Cortex of kidney (tissue), 1 donor: ENCODE measurements at places on chromosomes 4 and X.

GRCh38 chr4:5973033-5973432 lies 45.2 kb downstream of the C4orf50 start:
- DNase-seq: no peak

GRCh38 chrX:154037754-154038153 lies 18.1 kb upstream of the IRAK1 start:
- DNase-seq: no peak

DNA sequence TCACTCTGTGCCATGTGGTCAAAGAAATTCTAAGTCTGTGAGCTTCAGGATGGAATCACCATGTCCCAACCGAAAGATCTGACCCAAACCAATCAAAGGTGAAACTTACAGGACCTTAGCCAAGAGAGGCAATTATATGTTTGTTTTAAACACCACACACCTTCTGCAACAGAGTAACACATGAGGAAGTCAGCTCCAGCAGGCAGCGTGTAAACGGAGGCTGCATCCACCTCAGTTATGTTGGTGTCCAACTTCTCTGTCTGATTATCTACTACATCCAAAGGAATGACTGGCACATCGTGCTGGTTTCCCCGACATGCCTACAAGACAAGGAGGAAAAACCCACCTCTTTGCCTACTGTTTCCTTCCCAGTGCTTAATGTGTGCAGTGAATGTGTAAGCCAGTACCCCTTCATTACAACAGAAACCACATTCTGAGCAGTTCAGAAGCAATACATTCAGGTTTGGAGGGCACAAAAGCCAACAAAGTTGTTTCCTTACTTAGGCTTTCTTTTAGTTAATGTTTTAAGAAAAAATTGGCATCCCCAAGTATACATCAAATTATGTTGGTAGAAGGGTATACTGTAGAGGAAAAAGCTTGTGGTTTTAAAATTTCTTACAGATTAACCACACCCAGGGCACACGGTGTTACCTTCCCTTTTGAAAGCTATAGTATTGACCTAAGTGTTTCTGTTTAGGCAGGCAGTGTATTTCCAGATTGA lies 12.4 kb downstream of the CASP6 start:
- no peak for DNase-seq

- no peak for DNase-seq
Measured at GRCh38 chr4:176579226-176579625, 213.5 kb downstream of the VEGFC start.

- no peak for DNase-seq
Measured at GRCh38 chr4:101307899-101308298, 39.4 kb downstream of the PPP3CA start.

DNA sequence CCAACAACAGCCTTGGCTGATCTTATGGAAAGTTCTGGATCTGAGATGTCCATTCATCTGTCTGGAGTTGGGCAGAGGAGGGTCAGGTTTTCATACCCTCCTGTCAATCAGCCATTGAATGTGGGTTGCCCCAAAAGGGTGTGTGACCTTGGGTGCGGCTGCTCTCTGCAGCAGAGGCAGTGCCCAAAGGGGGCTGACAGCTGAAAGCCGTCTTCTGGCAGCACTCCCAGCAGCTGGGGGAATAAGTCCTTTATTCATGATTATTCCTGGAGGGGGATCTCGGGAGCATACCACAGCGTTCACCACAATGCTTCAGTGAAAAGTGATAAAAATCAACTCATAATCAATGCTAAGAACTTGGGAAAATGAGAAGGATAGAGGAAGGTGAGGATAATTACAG lies 54.7 kb downstream of the OTC start:
- DNase-seq: no peak

DNA sequence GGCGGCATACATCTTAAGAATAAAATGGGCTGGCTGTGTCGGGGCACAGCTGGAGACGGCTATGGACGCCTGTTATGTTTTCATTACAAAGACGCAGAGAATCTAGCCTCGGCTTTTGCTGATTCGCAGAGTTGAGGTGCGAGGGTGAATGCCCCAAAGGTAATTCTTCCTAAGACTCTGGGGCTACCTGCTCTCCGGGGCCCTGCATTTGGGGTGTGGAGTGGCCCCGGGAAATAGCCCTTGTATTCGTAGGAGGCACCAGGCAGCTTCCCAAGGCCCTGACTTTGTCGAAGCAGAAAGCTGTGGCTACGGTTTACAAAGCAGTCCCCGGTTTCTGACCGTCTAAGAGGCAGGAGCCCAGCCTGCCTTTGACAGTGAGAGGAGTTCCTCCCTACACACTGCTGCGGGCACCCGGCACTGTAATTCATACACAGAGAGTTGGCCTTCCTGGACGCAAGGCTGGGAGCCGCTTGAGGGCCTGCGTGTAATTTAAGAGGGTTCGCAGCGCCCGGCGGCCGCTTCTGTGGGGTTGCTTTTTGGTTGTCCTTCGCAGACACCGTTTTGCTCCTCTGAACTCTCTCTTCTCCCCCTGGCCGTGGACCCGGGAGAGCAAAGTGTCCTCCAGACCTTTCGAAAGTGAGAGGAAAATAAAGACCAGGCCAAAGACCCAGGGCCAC lies 1.9 kb downstream of the SHOX start:
- DNase-seq: no peak

DNA sequence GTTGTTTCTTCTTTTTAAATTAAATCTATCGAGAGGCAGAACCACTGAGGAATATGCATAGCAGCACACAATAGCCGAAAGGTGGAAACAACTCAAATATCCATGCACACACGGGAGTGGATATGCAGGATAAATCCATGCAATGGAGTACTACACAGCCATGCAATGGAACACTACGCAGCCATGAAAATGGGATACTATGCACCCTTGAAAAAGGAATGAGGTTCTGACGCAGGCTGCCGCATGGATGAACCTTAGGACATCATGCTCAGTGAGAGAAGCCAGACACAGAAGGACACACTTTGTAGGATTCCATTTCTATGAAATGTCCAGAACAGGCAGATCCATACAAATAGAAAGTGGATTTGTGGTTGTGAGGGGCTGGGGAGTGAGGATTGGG lies 18.4 kb upstream of the P2RY8 start:
- no peak for DNase-seq

DNA sequence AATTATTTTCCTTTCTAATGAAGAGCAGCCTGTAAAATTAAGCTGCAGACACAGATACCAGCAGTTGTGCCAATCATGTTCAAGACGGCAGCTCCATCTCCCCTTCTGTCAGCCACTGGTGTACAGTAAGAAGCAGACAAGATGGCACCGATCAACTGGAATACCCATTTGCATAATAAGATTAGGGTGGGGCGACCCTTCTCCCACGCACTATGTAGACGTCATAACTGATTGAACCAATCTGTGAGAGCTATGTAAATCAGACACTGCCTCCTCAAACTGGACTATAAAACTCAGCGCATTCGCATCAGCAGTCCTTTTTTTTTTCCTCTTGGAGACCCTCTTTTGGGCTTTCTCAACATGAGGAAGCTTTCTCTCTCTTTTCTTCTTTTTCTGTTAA lies 40.4 kb upstream of the INTS6L start:
- DNase-seq: no peak

GRCh38 chrX:47568656-47569295 lies 7.8 kb downstream of the ARAF start:
- DNase-seq: no peak

- DNase-seq: no peak
Measured at GRCh38 chr4:177546745-177547144, 104.5 kb upstream of the AGA start.

- no peak for DNase-seq
Measured at GRCh38 chr4:121656269-121656641, 40.5 kb downstream of the ANXA5 start.
